Activated CD8-positive, alpha-beta memory T cell treated with anti-CD3 and anti-CD28 coated beads for 24 hours (primary cell): ENCODE measurements at places on chromosomes 11 and 22.

GRCh38 chr22:44883011-44883421 is 126.8 kb downstream of the PHF21B start:
- DNase-seq: no peak

DNA sequence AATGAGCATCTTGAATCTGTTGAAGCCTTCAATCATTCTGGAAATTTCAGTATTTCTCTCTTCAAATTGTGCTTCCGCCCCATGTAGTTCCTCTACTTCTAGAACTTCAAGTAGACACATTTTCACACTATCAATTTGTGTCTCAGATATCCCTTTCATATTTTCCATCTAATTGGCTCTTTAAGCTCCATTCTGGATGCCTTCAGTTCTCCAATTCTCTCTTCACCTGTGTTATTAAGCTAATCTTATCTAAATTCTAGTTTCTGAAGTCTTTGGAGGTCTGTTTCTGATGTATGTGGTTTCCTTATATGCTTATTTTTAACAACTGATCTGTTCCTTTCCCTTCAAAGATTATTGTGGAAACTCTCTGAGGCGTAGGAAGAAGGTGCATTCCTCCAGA is 36.3 kb downstream of the CSTF3 start:
- DNase-seq: no peak

GRCh38 chr11:133038850-133039249 is 493.5 kb downstream of the OPCML start:
- DNase-seq: no peak

GRCh38 chr11:110454609-110455008 is 24.9 kb downstream of the FDX1 start:
- no peak for DNase-seq

GRCh38 chr11:86938900-86939880 is 16.0 kb downstream of the FZD4 start:
- DNase-seq: no peak

DNA sequence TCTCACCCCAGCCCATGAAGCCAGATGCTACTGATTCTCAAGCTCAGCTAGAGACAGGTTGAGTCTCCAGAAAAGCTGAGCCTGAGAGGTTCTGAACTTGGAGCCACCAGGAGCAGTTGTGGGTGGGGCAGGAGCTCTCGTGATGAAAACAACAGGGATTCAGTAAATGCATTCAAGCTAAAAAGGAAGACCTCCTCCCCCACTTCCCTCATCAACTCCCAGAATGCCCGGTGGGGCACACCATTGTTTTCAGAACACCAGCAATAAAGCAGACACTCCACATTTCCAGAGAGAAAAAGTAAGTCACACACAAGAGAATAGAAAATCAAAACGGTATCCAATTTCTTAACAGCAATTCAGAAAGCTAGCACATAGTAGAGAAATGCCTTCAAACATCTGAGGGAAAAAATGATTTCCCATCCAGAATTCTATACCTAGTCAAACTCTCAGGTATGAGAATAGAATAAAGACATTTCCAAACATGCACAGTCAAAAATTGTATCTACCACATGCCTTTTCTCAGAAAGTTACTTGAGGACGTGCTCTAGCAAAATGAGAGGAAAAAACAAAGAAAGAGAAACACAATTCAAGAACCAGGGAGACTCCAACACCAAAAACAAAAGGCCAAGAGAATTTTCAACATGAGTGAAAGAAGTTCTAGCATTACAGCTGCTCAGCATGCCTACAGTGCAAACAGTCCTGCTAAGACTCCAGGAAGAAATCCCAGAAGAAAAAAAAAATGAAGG is 56.8 kb downstream of the CDKN1C start:
- no peak for DNase-seq

GRCh38 chr11:11117730-11118129 is 235.3 kb downstream of the CSNK2A3 start:
- DNase-seq: no peak

- DNase-seq: no peak
Observed at GRCh38 chr11:46590740-46591605, 2.9 kb downstream of the AMBRA1 start.

DNA sequence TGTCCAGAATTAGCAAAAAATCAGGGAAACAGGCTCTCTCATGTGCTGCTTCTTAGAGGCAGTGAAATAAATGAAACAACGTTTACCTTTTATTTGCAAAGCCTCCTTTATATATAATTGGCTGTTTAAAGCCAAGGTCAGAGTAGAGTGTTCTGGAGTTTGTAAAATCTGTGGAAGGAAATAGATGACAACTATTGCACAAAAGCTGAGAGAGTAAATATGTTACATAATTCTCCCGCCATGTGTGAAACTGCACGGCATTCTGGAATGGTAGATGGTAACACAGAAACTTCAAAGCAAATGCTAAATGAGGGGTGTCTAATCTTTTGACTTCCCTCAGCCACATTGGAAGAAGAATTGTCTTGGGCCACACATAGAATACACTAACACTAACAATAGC is 51.5 kb upstream of the FGF3 start:
- DNase-seq: no peak

DNA sequence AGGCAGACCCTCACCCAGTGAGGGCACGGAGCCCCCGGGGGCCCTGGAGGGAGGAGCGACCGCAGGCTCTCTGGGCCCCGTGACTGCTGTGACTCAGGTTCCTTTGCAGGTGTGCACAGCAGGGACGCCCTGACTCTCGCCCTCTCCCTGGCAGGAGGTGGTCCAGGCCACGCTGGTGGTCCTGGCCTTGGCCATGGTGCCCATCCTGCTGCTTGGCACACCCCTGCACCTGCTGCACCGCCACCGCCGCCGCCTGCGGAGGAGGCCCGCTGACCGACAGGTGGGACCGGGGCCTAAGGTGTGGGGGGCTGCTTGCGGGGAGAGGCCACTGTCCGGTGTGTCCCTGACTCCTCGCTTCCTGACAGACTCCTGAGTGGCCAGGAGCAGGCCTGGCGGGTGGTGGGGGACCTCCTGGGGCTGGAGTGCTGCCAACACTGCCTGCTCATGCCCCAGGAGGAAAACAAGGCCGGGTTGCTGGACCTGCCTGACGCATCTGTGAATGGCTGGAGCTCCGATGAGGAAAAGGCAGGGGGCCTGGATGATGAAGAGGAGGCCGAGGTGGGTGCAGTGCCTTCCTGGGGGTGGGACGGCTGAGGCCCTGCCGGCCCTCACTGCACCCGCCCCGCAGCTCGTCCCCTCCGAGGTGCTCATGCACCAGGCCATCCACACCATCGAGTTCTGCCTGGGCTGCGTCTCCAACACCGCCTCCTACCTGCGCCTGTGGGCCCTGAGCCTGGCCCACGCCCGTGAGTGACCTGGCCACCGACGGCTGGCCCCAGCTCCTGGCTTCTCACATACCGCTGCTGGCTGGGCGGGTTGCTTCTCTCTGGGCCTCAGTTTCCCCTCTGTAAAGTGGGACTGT is 10.9 kb downstream of the TCIRG1 start:
- DNase-seq: no peak

DNA sequence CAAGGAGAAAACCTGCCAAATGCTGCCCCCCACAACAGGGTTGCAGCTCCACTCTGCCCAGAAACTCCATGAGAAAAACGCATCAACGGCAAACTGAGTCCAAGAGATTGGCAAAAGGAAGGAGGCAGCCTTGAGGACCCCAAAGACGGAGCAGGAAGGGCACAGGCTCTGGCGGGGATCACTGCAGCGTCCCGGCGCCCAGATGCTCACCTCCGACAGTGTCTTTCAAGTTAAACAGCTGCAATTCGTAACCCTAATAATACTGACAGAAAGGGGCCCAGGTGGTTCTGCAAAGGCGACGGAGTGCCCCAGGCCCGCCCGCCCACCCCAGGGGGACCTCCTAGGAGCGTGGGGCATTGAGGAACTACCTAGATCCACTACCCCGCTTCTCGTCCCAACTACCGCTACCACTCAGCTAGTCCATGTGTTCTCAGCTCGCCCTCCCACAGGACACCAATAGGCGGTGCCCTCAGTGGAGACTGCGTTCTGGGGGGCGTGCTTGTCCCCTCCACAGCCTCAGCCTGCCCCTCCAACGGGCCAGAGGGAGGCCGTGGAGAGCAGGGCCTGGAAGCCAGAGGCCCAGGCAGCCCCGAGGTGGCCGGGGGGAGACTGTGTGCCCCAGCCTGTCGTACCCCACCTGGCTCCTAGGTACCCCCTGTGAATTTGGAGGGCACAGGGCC is 127.4 kb downstream of the PHF21B start:
- DNase-seq: no peak

- DNase-seq: peak; percentile 87
Observed at GRCh38 chr11:9758637-9759518, 95.0 kb downstream of the SWAP70 start.

DNA sequence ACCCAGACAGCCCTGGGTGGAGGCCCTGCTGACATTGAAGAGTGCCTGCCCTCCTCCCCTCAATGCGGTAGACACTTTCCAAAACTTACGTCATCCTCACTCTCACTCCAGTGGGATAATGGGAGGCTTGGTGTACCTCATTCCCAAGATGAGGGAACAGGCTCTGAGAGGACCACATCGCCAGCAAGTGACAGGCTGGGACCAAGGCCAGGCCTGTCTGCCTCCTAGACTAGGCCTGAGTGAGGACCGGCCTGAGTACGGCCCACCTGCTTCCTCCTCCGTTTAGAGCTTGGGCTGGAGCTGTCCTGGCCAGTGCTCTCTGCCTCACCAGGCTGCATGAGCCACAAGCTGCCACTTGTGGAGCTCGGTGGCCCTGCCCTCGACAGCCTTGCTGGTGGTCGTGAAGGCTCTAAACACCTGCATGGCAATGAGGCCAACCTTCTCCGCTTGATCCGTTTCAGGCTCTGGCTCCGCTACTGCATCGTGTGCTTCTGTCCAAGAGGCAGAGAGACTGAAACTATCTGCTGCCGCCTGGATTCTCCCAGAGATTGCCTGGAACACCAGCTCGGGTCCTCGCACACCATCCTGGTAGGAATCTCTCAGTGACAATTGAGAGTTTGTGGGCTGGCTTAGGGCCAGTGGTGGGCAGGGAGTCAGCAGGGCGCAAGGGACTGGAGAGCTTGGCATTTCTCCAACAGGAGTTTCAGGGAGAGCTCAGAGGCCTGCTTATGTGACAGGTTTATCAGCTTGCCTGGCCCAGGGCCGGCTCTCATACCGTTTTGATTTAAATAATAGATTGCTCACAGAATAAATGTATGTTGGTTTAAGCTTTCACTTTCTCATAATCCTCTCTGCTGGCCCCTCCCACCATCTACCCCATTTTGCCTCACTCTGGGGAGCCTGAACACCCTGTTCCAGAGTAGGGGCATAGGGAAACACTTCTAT is 9.4 kb downstream of the LRRC75B start:
- DNase-seq: no peak

- DNase-seq: no peak
Observed at GRCh38 chr11:80595011-80595410, 1154.2 kb upstream of the TENM4 start.

DNA sequence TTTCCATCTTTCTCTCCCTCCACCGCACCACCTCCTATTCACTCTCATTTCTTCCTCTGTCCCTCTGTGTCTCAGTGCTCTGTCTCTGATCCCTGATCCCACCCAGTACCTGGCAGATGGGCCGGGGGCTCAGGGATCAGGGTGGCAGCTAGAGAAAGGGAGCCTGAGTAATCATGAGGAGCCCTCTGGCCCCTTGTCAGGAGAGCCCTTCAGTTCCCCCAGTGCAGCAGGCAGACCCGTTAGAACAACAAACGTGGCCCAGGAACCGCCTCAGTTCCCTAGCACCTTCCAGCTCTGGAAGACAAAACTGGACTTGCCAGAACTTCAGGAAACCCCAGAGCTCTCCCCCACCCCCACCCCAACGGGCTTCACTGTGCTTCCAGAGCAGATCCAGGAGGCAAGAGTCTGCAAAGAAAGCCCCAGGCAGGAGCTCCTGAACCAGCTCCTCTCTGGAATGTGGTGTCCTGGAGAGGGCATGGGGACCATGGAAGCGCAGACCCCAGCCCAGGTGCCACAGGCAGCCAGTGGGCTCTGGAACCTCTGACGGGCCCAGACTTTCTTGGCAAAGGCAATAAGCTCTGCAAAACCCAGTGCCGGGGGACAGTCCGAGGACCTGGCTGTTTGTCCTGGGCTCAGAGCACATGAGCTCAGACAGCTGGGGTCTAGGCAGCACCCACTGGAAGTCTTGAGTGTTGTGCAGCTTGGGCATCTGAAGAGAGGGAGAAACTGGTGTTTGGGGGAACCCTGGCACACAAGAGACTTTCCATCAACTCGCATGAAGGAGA is 43.2 kb downstream of the LMO1 start:
- no peak for DNase-seq

GRCh38 chr11:95152876-95153856 is 63.5 kb downstream of the ENDOD1 start:
- DNase-seq: peak; percentile 65

DNA sequence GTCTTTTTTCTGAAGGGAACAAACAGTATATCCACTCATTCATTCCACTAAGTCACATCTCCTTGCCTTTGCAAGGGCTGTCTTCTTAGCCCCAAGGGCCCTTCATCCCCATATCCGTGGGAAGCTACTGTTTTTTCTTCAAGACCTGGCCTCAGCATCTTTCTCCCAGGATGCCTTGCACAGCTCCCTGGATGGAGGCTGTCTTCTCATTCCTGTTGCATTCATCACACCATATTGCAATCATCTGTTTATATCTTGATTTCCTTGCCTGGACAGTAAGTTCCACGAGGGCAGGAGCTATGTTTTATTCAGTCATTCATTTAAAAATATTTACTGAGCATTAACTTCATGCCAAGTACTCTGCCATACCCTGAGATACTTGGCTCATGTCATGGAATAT is 29.3 kb upstream of the NECTIN1 start:
- no peak for DNase-seq

GRCh38 chr11:32781721-32782120 is 12.7 kb downstream of the CCDC73 start:
- no peak for DNase-seq

DNA sequence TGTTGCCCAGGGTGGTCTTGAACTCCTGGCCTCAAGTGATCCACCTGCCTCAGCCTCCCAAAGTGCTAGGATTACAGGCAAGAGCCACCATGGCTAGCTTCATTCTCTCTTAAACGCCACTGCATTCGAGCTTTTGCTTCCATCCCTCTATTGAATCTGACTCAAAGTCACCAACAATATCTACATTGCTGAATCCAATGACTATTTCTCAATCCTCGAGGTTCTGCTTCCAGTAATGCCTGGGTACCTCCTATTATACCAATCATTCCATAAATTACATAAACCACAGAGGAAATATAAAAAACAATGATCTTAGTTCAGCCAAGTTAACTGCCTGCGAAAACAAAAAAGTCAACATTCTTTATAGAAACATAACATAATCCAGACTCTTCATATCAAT is 11.9 kb upstream of the NXF1 start:
- DNase-seq: no peak
